ENCODE measurements at places on chromosomes 4 and X. TPM values are rescaled to one million over a fixed set of nuclear protein-coding genes. Genes with fewer than 3 reads are reported as not detected.

DNA sequence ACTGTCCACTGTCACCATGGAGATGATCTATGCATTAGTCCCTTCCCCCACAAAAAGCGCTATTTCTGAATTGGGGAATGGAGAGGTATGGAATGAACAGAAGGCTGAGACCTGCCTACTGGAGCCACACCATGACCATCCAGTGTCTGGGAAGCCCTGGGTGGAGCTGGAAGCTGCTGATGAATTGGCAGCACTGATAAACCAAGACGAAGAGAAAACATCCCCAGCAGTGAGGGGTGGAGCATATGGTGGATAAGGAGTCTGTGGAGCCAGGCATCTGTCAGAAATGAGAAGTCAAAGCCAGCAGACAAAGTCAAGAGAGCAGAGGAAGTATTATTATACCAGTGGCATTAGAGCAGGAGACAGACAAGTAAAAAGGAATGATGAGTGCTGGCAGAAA, 13.2 kb downstream of the CC2D2A start:
- H3K36me3 ChIP-seq: no peaks in the 10 kb centered on the region
- no peaks in the 10 kb centered on the region for H3K27me3 ChIP-seq
- no peak for DNase-seq
- H3K27ac ChIP-seq: no peak overlapping the region
- no peaks in the 10 kb centered on the region for H3K4me1 ChIP-seq
- H3K4me3 ChIP-seq: no peak overlapping the region

DNA sequence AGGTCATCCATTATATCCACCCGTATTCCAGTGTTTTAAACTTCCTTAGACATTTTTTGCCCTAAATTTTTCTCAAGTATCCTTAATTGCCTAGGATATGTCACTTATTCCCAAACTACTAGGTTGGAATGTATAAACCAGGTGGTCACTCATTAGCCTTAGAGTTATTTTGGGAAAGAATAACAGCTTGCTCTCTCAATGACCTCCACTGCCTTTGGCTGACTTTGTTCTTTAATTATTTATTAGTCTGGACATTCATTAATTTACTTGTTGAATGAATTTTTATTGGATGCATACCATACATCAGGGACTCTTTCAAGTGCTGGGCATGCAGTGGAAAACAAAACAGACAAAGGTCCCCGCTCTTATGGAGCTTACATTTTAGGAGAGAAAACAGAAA, 609.3 kb upstream of the IGFBP7 start:
- no peaks in the 10 kb centered on the region for H3K4me1 ChIP-seq
- H3K36me3 ChIP-seq: no peaks in the 10 kb centered on the region
- no peak for DNase-seq

DNA sequence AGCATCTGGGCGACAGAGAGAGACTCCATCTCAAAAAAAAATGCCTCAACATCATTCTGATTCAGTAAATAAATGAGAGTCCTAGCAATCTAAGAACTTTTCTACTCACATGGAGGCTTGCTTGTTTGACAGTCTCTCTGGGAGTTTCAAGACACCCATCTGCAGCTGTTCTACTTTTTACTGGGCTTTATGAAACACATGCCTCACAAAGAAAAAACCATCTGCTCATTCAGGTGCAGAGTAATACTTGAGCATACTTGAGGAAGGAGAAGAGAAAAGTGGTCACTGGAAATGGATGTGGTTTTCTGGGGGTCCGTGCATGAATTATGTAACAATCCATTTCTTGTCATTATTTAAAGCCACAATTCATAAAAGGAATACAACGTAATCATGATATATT, 87.1 kb upstream of the DDX53 start:
- H3K27me3 ChIP-seq: no peaks in the 10 kb centered on the region
- H3K36me3 ChIP-seq: no peaks in the 10 kb centered on the region
- H3K4me1 ChIP-seq: no peaks in the 10 kb centered on the region
- no peak overlapping the region for H3K27ac ChIP-seq
- DNase-seq: no peak

CYTL1 gene
- not detected for total RNA-seq

- H3K27ac ChIP-seq: no peak overlapping the region
- H3K27me3 ChIP-seq: no peaks in the 10 kb centered on the region
- H3K36me3 ChIP-seq: no peaks in the 10 kb centered on the region
Observed at GRCh38 chr4:89803915-89804314, 33.0 kb downstream of the SNCA start.

MAP9 gene
- 8.0 TPM for total RNA-seq

DNA sequence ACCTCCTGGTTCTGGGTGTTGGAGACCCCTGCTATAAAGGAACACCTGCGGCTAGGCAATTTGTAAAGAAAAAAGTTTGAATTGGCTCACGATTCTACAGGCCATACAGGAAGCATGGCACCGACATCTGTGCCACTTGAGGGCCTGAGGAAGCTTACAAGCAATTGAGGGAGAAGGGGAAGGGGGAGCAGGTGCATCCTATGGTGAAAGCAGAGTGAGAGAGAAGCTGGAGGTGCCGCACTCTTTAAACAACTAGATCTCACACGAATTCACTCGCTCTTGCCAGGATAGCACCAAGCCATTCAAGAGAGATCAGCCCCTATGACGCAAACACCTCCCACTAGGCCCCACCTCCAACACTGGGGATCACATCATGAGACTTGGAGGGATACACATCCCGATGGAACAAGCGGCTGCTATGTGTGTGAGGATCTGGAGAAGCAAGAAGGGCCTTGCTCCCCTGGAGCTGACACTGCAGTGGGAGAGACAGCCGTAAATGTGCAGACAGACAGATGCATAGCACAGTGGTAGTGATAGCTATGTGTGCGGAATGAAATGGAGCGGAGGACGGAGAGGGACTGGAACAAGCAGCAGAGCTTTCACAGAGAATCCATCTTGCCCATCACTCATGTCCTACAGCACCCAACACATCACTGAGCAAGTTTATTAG, 60.7 kb upstream of the HELT start:
- no peaks in the 10 kb centered on the region for H3K36me3 ChIP-seq
- H3K4me1 ChIP-seq: no peaks in the 10 kb centered on the region
- H3K27ac ChIP-seq: no peak overlapping the region
- H3K27me3 ChIP-seq: peaks cover 4% of the 10 kb centered on the region

- no peak for DNase-seq
- H3K27me3 ChIP-seq: no peaks in the 10 kb centered on the region
- no peak overlapping the region for H3K4me3 ChIP-seq
- peaks cover 45% of the 10 kb centered on the region for H3K36me3 ChIP-seq
Observed at GRCh38 chr4:39464886-39465501, 6.1 kb downstream of the LIAS start.

GRCh38 chr4:11593576-11594116, 165.0 kb upstream of the HS3ST1 start:
- H3K4me3 ChIP-seq: no peak overlapping the region
- no peaks in the 10 kb centered on the region for H3K36me3 ChIP-seq
- no peak for DNase-seq
- H3K27me3 ChIP-seq: no peaks in the 10 kb centered on the region
- H3K27ac ChIP-seq: no peak overlapping the region

GRCh38 chrX:15676886-15677285, 12.3 kb upstream of the CLTRN start:
- H3K27me3 ChIP-seq: no peaks in the 10 kb centered on the region
- peaks cover 6% of the 10 kb centered on the region for H3K36me3 ChIP-seq
- H3K27ac ChIP-seq: no peak overlapping the region

- no peaks in the 10 kb centered on the region for H3K4me1 ChIP-seq
- no peaks in the 10 kb centered on the region for H3K27me3 ChIP-seq
- H3K4me3 ChIP-seq: no peak overlapping the region
- no peak for DNase-seq
Observed at GRCh38 chr4:8776366-8776765, 95.3 kb downstream of the HMX1 start.

GRCh38 chr4:98673978-98674377, 15.6 kb upstream of the TSPAN5 start:
- H3K4me3 ChIP-seq: no peak overlapping the region
- DNase-seq: no peak
- peaks cover 18% of the 10 kb centered on the region for H3K4me1 ChIP-seq
- no peak overlapping the region for H3K27ac ChIP-seq

MEPE gene
- total RNA-seq: not detected

GRCh38 chrX:23787745-23788118, 4.8 kb downstream of the SAT1 start:
- no peak overlapping the region for H3K4me3 ChIP-seq
- H3K27ac ChIP-seq: no peak overlapping the region
- DNase-seq: no peak
- peaks cover 18% of the 10 kb centered on the region for H3K4me1 ChIP-seq

ZNF330 gene
- 65.7 TPM for total RNA-seq

DNA sequence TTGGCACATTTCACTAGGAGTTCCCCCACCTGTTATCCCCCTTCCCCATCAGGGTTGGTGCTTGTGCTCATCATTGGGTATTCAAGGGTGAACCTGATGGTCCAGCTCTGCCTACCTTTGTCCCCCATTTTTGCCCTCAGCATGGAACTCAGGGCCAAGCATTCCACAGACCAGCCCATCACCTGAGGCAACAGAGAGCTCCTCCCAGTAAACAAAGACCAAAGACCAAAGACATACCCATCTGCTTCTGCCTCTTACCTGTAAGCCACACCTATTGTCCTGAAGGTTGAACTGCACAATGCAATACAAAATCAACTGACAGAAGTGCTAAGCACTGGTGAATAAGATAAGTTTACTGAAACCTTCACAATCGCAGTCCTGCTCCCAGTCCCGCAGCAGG, 237.5 kb downstream of the PAPSS1 start:
- no peak overlapping the region for H3K4me3 ChIP-seq
- no peak for DNase-seq
- H3K27me3 ChIP-seq: peaks cover 2% of the 10 kb centered on the region
- H3K4me1 ChIP-seq: no peaks in the 10 kb centered on the region
- no peak overlapping the region for H3K27ac ChIP-seq

GDPD2 gene
- not detected for total RNA-seq

Data from activated CD4-positive, alpha-beta T cell treated with anti-CD3 and anti-CD28 coated beads for 36 hours (primary cell).